ENCODE measurements at places on chromosomes 16 and 17.

DNA sequence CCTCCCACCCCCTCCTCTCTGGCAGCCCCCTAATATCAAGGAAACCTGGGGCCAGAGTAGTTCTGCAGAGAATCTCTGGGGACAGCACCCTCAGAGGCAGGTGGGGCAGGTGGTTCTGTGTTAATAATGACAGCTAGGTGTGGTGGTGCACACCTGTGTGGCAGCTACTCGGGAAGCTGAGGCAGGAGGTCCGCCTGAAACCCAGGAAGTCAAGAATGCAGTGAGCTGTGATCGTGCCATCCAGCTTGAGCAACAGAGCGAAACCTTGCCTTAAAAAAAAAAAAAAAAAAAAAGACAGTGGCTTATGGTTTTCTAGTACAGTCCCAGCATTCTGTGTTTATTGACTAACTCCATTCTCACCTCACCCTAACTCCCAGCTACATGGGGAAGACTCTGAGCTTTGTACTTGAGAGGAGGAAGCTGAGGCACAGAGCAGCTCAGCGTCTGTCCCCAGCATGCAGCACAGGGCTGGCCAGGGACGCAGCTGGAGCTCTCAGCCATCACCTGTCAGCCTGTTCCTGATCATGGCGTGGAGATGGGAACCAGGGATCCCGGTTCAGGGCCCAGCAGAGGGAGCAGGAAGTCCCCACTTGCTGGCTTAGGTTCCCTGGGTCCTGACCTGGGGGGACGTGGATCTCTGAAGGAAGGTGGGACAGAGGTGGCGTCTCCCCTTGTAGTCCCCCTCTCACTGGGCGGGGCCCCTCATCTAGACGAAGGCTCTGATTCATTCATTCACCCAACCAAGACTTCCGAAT is 6.1 kb downstream of the DBNDD1 start:
- no peak for DNase-seq

DNA sequence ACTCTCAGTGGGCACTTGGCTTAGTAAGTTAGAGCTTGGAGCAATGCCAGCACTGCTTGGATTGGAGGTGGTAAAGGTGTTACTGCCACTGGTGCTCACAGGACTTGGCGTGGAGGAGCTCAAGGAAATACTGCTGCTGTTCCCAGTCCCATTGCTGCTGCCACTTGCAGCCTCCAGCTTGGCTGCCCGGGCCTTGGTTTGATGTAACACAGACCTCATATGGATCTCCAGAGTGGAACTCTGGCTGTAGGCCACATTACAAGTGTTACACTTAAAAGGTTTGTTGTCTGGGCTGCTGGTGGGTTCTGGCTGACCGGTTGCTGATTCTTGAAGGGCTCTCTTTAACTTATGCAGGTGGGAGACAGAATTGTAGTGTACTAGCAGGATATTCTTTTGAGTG is 250.3 kb downstream of the ZFHX3 start:
- DNase-seq: no peak

GRCh38 chr17:54353789-54354525 is 531.2 kb downstream of the KIF2B start:
- no peak for DNase-seq

- DNase-seq: no peak
These were observed at the start of gene ASPA for GRCh38 chr17:3475812-3476610. Gene ASPA, plus strand, starts transcription at chr17:3475997. Its CDS starts 163 bp downstream, at chr17:3476160.

DNA sequence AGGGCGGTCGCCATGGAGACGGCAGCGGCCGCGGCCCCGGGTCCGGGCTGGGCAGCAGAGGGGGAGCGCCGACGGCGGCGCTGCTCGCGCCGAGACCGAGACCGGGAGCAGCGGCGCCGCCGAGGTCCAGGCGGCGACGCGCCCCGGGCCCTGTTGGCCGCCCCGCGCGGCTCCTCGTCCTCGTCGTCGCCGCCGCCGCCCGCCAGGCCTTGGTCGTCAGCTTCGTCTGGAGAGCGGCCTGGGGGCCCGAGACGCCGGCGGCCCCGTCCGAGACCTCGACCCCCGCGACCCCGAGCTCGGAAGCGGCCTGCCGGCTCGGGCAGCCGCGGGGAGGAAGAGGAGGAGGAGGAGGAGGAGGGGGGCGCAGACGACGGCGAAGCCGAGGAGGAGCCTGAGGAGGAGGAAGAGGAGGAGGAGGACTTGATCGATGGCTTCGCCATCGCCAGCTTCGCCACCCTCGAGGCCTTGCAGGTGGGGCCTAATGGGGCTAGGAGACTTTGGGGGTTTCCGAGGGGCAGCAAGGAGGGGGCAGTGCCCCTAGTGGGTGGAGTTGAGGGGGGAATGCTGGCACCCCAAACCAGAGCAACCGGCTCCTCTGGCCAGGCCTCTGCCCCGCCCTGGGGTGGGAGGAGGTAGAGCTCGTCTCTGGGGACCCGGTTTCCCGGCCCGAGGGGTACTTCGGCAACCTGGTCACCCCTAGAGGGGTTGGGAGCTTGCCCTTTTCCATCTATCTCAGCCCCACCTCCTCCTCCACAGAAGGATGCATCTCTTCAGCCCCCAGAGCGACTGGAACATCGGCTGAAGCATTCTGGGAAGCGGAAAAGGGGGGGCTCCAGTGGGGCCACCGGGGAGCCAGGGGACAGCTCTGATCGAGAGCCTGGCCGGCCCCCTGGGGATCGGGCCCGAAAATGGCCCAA is 1.5 kb downstream of the FBRS start:
- DNase-seq: peak; percentile 61

DNA sequence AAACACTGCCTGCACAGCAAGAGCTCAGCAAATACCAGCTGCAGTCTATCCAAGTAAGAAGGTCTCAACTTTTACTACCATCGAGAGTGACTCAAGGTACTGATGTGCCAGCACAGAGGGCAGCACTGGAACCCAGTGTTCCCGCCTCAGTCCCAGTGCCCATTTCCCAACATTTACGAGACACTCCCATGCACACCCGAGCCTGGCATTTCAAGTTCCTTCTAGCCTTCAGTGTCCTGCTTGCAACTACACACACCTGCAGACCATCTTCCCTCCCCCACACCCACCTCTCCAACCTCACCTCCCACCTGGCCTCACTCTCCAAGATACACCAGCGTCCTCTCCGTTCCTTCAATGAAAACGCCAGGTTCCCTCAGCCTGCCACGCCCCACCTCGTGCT is 3.2 kb downstream of the KLHDC4 start:
- DNase-seq: no peak

GRCh38 chr16:2420035-2420434 is 9.2 kb upstream of the CCNF start:
- DNase-seq: no peak

DNA sequence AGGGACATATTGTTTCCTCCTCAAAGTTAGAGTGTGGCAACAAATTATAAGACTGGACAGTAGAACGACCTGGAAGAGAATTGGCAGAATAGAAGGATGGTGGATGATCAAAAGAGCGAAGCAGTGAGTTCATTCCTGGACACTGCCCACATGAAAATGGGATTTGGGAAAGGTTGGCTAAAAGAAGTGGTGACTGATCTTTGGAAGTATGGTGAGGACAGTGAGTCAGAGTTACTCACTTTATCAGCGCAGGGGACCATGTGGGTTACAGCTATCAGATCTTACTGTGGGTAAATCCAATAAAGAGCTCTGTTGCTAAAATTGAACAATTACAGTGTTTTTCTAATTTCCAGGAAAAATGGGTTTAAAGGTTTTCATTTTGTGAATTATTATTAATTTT is 2.7 kb upstream of the TANC2 start:
- DNase-seq: no peak

All from activated T-cell treated with anti-CD3 and anti-CD28 coated beads, Interleukin-2, amount 50 U/mL, for 1 hour (primary cell).